ENCODE measurements at places on chromosomes 4 and X.

DNA sequence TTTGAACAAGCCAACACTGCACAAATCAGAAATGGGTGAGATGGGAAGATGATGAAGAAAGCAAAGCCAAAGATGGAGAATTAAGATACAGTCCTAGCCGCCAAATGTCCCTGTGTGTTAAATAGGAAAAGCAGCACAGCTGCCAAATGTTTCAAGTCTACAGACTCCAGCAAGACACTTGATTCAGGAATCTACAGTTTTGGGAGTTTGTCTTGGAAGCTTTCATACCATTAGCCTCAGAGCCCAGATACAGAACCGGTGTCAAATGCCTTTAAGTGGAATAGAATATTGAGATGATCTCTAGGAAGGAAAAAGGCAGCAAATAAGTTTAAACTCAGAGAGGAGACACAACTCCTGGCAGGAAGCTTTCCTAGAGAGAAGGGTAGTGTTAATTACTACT is 30.3 kb downstream of the OPHN1 start:
- no peak for DNase-seq

GRCh38 chr4:122882857-122883735 is 39.3 kb downstream of the NUDT6 start:
- no peak for DNase-seq

GRCh38 chr4:74884266-74884665 is 48.6 kb upstream of the PARM1 start:
- no peak for DNase-seq

GRCh38 chrX:11890836-11891514 is 132.9 kb downstream of the MSL3 start:
- no peak for DNase-seq

GRCh38 chr4:142815834-142816233 is 30.3 kb downstream of the INPP4B start:
- peak; percentile 47 for DNase-seq

DNA sequence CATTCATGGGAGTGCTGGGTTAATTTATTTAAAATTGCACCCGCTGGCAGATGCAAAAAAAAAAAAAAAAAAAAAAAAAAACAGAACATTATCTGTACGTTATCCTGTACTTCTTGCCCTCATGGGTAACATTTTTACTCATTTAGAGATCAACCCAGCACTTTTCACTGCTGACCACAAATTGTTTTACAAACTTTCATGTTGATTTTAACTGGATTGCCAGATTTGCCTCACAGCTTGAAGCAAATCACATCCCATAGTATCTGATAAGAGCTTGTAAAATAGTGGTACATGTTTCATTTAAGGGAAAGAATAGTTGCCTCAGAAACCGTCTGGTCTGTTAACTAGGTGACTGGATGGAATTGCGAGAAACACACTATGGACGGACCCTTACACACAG is 640.8 kb downstream of the TRIML1 start:
- no peak for DNase-seq

GRCh38 chr4:132498215-132498614 is 650.9 kb upstream of the PCDH10 start:
- DNase-seq, result no peak

GRCh38 chr4:53205970-53206369 is 159.9 kb downstream of the SCFD2 start:
- DNase-seq, result no peak

- DNase-seq, result no peak
Observed at GRCh38 chrX:6980981-6981380, 166.5 kb upstream of the STS start.

- no peak for DNase-seq
Observed at GRCh38 chrX:123454712-123455431, 270.8 kb downstream of the GRIA3 start.

DNA sequence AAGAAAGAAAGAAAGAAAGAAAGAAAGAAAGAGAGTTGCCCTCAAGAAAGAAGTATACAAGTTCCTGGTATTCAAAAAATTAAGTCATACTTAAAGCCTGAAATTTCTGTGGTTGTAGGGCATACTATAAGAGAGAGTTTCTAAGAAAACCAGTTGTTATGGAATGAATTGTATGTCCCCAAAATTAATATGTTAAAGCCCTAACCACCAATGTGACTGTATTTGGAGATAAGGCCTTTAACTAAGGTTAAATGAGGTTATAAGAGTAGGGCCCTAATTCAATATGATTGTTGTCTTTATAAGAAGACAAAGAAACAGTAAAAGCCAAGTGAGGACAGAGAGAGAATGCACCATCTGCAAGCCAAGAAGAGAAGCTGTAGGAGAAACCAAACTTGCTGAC is 521.1 kb downstream of the CCSER1 start:
- no peak for DNase-seq

DNA sequence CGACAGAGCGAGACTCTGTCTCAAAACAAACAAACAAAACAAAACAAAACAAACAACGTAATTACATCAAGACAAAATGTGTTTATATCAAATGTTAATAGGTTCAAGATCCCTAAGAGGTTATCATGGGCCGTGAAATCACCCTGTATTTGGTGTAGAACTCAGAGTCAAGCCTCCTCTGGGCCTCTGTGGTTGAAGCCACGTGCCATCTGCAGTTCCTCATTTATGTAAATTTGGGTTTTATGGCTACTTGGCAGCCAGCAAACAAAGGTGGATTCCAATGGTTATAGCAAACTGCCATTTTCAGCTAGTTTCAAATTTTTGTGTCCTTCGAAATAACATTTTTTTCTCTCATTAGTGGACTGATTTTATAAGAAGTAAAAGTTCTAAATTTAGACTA is 16.4 kb downstream of the NSDHL start:
- no peak for DNase-seq

DNA sequence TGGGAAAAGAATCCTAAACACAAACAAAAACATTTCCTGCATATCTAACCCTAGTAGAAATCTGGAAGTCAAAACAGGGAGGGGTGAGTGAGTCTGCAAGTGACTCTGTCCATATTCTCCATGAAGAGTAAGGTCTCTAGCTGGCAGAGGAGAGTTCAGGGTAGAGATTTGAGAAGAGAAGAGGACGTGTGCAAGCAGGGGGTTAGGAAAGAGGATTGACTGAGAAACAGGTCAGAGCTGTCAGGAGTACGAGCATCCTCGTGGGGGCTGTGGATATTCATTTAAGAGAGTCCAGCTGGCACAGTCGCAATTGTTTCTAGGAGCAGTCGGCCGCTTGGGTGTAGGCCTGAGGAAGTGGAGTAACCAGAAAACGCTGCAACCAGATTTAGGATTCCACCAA is 27.9 kb downstream of the PROM1 start:
- no peak for DNase-seq

GRCh38 chrX:40420899-40421729 is 159.7 kb upstream of the ATP6AP2 start:
- no peak for DNase-seq

GRCh38 chr4:125985856-125986255 is 671.1 kb downstream of the FAT4 start:
- no peak for DNase-seq

DNA sequence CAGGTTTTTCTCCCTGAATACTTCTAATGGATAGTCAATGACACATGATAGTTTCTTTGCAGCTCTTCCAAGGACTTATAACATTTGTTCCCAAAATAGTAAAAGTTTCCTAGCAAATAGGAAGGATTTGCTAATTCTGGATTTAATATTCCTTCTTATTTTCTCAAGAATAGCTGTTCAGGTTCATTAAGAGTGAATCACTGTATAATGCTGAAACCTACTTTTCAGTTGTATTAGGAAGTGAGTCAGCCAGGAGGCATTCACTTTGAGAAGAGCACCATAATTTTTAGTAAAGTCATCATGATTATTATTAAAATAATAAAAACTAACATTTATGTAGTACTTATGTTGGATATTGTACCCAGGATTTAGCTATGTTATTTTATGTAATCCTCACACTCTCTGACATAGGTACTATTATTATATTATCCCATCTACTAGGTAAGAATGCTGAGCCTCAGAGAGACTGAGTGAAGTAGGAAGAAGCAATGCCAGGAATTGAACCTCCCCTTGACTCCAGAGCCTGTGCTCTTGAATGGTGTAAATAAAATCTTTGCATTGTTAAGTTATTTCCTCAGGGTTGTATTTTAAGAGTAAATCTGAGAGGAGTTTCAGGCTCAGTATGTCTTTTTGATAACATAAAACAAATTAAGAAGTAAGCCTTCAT is 114.8 kb downstream of the REELD1 start:
- DNase-seq, result peak; percentile 73

DNA sequence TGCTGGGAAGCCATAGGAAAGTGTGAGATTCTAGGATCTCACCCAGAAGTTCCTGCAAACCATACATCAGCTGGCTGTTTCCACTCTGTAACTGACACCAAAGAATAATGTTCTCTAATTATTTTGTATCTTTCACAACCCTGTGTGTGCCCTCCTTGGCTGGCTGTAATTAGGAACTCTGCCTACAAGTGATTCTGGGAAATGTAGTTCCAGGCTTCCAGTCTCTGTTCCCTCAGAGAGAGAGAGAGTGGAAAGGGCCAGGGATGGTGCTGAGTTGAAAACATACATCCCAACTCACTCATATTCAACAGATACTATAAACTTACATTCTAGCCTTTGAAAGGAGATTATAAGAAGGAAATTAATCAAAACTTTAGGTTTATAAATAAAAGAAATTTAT is 57.5 kb upstream of the C1QTNF7 start:
- no peak for DNase-seq

- no peak for DNase-seq
Observed at GRCh38 chrX:18288716-18289115, 65.8 kb downstream of the SCML2 start.

- DNase-seq, result peak; percentile 34
Observed at GRCh38 chr4:149706942-149707341, 108.7 kb downstream of the IQCM start.

- no peak for DNase-seq
Observed at GRCh38 chr4:181162266-181162665, 1080.9 kb upstream of the TENM3 start.

GRCh38 chr4:1708581-1708980 is 3.5 kb downstream of the SLBP start:
- DNase-seq, result no peak

DNA sequence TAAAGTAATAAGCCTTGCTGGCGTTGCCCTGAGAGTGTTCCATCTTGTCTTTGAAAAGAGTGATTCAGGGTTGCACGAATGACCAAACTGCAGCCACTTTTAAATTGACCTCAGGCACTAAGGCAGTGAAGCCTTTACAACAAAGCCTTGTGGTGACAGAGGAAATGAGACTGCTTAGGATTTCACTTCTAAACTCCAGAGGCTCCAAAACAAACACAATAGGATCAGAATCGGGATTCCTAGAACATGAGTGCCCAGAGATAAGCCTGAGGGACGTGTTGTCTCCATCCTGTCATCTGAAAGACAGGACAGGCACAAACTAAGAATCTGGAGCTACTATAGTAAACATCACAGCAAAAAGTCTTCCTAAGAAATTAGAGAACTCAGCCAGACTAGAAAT is 405.2 kb downstream of the PPARGC1A start:
- DNase-seq, result no peak

DNA sequence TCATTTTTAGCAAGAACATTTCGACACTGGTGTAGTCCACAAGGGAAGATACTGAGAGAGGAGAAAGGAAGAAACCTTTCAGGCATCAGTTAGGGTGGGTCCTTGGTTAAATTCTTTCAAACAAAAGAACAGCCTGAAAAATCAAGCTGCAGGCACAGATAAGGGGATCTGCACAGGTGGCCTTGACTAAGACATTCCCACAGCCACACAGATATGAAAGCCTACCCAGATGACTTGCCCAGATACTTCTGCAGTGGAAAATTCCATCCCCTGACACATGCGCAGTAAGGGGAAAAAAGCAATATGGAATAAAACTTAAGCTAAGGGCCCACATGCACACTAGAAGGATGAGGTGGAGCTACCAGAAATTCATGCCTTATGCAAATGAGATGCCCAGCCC is 8.9 kb upstream of the TMEM165 start:
- no peak for DNase-seq

GRCh38 chr4:185702147-185702663 is 109.8 kb downstream of the SORBS2 start:
- DNase-seq, result no peak

GRCh38 chr4:148073349-148073748 is 341.5 kb downstream of the ARHGAP10 start:
- no peak for DNase-seq

DNA sequence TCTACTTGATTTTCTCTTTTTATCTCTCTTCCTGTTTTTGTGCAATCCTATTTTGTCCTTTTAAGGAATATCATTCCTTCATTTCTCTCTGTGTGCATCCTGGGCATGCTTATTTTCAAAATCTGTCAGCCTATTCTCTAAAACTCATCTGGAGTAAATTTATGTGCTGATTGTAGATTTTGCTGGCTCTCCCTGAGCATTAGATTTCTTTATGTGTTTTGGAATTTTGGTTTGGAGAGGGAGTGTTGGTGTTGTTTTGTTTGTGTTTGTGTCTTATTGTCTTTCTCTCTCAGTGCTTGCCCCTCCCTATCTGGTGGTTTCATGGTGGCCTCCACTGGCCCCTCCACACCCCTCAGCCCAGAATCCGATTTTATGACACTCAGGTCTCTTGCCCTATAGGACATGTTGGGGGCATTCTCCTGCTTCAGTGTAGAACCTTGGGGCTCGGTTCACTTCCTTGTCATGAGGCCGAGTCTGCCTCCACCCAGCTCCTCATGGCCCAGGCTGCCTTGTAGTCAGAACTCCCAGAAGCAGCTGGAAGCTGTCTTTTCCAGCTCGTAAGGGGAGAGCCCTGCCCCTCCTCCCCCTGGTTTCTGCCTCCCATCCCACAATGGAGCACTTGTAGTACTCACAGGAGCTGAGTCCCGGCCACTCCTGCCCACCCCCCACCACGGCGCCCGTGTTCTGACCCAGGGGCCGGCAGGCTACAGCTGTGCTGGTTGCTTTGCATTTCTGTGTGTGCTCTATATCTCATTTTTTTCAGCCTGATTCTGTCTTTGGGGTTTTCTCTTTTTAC is 24.5 kb upstream of the PJA1 start:
- DNase-seq, result no peak

- no peak for DNase-seq
Observed at GRCh38 chr4:42819863-42820514, 72.5 kb upstream of the GRXCR1 start.

DNA sequence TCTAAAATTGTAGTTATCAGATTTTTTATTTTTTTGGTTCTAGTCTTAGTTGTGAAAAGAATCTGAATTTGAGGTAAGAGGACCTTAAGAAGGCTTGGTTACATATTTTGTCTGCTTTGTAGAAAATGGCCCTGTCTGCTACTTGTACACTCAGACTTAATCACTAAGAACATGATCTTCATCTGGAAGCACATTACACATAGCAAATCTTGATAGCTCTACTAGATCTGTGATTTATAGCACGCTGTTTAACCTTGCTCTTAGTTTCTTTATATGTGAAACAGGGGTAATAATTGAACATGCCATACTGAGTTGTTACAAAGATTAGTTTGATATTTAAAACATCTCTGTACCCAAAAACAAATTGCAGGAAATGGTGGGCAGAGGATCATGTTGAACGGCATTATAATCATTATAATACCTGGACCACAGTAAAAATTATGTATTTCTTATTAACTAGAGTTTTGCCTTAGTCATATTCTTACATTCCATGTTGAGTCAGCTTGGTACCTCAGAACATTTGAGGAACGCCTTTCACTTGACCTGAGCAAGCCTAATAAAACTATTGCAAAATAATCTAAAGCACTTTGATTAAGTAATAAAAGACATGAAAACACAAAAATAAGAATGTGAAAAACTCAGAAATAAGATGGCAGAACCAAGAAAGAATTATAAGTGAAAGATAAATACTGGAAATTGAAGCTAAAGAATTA is 738.0 kb upstream of the AADAT start:
- peak; percentile 3 for DNase-seq

- DNase-seq, result no peak
Observed at GRCh38 chr4:169399976-169400767, 129.4 kb upstream of the SH3RF1 start.

Measured in non-pigmented ciliary epithelial cell (primary cell).